ENCODE measurements at places on chromosomes 5 and 9.

DNA sequence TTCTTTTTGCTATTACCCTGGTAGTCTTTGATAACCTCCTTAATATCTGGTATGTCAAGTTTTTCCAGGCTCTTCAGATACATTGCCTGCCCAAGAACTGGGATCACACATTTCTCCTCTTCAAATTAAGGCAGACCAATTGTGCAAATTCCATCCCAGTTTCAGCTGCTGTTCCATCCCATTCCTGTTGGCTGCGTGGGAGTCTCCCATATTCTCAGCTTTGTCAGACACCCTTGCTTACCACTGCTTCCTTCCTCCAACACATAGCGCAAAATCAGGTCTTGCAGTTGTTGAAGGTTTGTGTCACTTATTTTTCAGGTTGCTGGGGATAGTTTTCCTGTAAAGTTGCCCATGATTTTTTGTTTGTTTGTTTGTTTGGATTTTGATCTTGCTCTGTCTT is 15.2 kb downstream of the HCN1 start:
- no peak for DNase-seq

- no peak for DNase-seq
Observed at GRCh38 chr5:73747696-73748380, 121.8 kb downstream of the ARHGEF28 start.

GRCh38 chr5:178423901-178424809 is 166.0 kb downstream of the COL23A1 start:
- DNase-seq, result no peak

DNA sequence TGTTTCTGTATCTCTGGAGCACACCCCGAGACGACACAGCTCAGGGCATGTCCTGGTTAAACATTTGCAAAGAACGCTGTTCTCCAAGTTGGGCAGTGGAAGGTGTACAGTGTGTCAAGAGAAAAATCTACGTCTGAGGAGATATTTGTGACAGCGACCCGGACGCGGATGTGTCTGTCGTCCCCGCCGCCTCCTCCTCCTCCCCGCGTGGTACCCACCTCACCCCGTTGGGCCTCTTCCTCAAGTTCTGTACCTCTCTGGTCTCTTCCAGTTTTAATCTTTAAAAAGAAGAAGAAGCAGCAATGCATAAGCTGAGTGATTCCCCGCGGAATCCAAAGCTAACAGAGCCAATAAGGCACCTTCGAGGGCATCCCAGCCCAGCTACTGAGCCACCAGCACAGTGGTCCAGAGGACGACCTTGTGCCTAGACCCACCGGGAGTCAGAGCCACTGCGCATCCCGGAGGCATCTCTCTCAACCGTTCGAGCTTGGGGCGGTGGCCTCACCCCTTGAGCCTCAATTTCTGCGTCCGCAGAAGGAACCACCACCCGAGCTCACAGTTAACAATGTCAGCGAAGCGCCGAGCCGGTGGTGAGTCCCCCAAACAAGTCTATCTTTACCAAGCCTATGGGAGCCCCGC is 467 bp downstream of the C9orf78 start:
- no peak for DNase-seq

DNA sequence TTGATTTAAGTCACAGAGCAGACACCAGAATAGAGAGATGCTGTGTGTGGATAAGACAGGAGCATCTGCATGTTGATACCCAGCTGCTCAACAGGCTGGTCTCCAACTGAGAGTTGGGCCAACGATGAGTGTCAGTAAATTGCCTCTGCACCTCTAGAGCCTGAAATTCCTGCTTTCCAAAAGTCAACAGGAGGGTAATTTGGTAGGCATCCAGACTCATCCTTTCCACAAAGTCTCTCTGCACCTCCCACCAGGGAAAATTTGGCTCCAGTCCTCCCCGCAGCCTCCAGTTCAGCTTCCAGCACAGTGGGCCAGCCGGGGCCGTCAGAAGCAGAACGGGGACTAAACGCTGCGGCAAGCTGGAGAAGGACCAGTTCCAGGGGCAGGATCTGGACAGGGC is 136.9 kb downstream of the RFK start:
- DNase-seq, result no peak

GRCh38 chr5:143434261-143435209 is 31.0 kb upstream of the NR3C1 start:
- no peak for DNase-seq

GRCh38 chr9:95143591-95144561 is 173.6 kb downstream of the FANCC start:
- DNase-seq, result no peak

DNA sequence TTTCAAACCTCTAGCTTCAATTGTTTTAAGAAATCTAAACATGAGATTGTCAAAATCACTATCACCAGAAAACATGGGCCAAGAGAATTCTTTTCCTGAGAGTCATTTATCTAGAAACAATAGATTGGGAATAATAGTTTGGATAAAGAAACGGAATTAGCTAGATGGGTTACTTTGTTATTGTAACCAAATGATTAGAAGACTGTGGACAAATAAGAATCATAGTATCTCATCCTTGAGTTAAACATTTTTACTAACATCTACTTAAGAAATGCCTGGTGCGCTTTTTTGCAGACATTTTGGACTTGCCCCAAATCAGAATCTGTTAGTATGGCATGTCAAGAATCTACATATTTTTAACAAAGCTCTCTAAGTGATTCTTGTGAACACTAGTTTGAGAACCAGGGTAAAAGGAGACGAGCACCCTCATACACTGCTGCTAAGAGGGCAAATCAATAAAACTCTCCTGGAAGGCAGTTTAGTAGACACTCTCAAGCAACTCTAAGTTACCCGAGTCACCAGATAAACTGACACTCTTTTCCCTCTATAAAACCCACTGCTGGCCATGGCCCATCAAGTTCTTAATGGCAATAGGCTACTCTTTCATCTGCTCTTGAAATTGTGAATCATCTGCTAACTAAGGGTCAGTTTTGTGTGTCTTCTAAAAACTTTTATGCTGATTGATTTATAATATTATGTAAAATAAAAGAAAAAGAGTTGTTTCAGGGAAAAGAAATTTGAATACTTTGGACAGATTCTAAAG is 39.1 kb downstream of the TPD52L3 start:
- no peak for DNase-seq

Measured in KG1 (cell line).